ENCODE measurements at places on chromosomes 16 and 17. TPM values are rescaled to one million over a fixed set of nuclear protein-coding genes. Genes with fewer than 3 reads are reported as not detected.

- DNase-seq = peak; percentile 31
These were observed 604 bp downstream of the HS3ST3B1 start for GRCh38 chr17:14301279-14302090.

DNA sequence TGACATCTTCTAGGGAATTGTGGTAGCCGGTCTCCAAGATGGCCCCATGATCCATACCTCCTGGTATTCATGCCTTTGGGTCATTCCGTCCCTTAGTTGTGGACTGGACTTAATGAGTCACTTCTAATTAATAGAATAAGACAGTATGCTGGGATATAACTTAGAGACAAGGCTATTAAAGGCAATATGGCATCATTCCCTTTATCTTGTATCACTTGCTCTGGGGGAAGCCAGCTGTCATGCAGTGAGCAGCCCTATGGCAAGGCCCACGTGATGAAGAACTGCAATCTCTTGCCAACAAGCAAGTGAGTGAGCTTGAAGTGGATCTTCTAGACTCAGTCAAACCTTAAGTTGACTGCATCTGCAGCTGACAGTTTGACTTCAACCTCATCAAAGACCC lies 97.8 kb upstream of the MED13 start:
- no peak for DNase-seq

DNA sequence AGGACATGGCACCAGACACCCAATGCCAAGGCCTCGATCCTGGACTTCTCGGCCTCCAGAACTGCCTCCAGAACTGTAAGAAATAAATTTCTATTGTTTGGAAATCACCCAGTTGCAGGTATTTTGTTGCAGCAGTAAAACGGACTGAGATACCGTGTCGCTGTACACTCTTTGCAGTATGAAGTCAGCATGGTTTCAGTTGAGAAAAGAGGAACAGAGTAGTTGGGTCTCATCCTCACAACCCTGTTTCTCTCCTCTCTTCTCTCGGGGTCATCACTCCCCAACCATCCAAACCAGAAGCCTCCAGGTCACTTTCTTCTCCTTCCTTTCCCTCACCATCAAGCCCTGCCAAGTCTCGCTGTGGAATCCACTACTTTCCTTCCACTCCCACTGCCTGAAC lies 77.8 kb downstream of the ADCY9 start:
- DNase-seq = no peak

GRCh38 chr17:4184811-4185210 lies 41.8 kb downstream of the CYB5D2 start:
- DNase-seq = no peak

DNA sequence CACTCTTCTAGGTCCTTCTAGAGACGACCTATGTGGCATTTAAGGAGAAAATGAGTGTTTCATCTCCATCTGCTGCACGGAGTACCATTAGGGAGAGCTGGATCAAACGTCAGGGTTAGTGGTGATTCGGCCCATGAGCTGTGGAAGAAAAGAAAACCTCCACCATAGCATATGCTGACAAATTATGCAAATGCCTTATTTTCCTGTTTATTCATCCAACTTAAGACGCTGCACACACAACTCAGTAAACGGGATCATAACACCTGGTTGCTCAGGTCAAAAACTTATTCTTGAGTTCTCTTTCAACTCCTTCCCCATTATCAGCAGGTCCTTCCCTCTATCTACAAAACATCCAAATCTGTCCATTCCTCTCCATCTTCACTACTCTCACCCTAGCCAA lies 1.3 kb upstream of the MOSMO start:
- no peak for DNase-seq

GRCh38 chr17:42067371-42068091 lies 17.1 kb upstream of the C17orf113 start:
- DNase-seq = peak; percentile 62

DNA sequence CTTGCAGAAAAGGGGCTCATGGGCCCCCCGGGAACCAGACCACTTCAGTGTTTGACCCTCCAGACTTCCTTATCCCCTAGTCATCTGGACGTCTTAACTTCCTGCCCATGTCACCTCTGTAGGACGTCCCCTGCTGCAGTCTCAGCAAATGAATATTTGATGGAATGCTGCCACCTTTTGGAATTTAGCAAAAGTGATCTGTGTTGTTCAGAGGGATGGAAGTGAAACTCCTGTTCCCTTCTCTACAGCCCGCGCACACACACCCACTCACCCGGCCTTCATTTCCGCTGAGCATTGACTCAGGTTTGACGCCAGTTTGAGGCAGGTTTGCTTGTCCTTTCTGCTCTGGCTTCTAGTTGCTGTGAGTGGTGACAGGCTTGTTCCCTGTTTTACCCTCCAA lies 507.2 kb upstream of the EEF2KMT start:
- DNase-seq = no peak

DNA sequence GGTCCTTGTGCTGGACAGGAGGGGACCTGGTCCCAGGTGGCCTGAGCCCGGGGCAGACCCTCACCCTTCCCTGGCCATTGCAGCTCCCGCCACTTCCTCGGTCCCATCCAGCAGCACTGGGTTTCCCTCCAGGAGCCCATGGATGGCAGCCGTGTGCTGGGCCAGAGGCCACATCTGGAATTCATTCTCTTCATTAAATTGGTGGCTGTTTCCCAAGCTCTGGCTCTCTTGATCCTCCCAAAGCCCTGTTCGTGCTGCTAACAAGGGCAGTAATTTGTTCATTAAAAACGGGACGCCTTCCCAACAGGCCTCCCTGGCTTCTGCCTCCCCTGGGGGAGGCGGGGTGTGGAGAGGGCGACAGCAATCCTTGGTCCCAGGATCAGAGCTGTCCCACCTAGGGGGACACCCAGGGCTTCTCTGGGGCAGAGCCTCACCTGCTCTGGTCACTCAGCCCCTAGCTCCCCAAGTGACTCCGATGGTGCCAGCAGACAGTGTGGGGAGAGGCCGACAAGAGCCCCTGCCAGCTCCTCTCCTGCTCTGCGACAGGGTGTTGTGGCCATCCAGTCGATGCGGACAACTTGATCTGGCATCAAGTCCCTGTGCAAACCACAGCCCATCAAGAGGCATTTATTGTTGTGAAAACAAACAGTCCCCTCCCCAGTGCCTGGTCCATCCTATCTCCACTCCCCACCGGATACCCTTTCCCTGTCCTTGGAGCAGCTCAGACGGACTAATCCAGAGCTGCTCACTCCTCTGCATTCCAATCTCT lies 44.0 kb downstream of the SDK2 start:
- no peak for DNase-seq

GRCh38 chr16:12083631-12084030 lies 107.1 kb downstream of the SNX29 start:
- DNase-seq = no peak

DNA sequence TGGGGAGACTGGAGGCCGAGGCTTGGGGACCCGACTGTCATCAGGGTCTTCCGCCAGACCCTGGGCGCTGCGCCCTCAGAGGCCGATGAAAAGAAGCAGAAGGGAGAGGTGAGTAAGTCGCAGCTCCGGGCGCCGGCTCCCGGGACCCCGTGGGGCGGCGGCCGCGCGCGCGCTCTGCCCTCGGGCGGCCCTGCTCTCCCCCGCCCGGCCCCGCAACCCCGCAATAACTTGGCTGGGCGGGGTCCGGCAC lies 392 bp upstream of the ABHD15 start:
- no peak for DNase-seq

GRCh38 chr16:78001451-78002025 lies 20.8 kb upstream of the CLEC3A start:
- DNase-seq = no peak

GRCh38 chr17:70875729-70876310 lies 706.5 kb downstream of the KCNJ2 start:
- no peak for DNase-seq

- DNase-seq = no peak
These were observed 26.0 kb downstream of the SMARCE1 start for GRCh38 chr17:40621578-40621977.

- no peak for DNase-seq
These were observed 248.9 kb downstream of the SLC39A11 start for GRCh38 chr17:72843591-72843990.

- no peak for DNase-seq
These were observed 253.3 kb upstream of the CDH5 start for GRCh38 chr16:66113223-66113622.

GRCh38 chr16:65054457-65054856 lies 67.4 kb downstream of the CDH11 start:
- no peak for DNase-seq

GRCh38 chr17:65856865-65857264 lies 295.4 kb upstream of the AXIN2 start:
- DNase-seq = no peak

GRCh38 chr17:68576811-68577496 lies 24.2 kb downstream of the FAM20A start:
- no peak for DNase-seq

GRCh38 chr17:79002796-79003593 lies 6.6 kb downstream of the CANT1 start:
- DNase-seq = no peak

GRCh38 chr16:31238041-31238440 lies 21.1 kb upstream of the PYDC1 start:
- no peak for DNase-seq

GRCh38 chr16:813204-813915 lies 12.8 kb upstream of the GNG13 start:
- DNase-seq = peak; percentile 70

GRCh38 chr17:77786740-77787505 lies 171.6 kb upstream of the TNRC6C start:
- no peak for DNase-seq

The TEKT5 gene
- total RNA-seq = not detected

The MYLK3 gene
- total RNA-seq = not detected

The LGALS9B gene
- not detected for total RNA-seq

The UBALD1 gene
- total RNA-seq = 17.5 TPM

The TPPP3 gene
- not detected for total RNA-seq

The AGRP gene
- total RNA-seq = not detected

The CACNG3 gene
- not detected for total RNA-seq

The SOX8 gene
- total RNA-seq = 1.4 TPM

The RAB11FIP4 gene
- total RNA-seq = 86.4 TPM

The CTRB2 gene
- total RNA-seq = not detected

The HS3ST3B1 gene
- total RNA-seq = 11.5 TPM

The SMIM22 gene
- total RNA-seq = not detected

The GP1BA gene
- total RNA-seq = not detected

The TLCD2 gene
- total RNA-seq = 0.34 TPM

Measured in CD4-positive, alpha-beta T cell (primary cell).